ENCODE measurements at places on chromosomes 6 and 20.

DNA sequence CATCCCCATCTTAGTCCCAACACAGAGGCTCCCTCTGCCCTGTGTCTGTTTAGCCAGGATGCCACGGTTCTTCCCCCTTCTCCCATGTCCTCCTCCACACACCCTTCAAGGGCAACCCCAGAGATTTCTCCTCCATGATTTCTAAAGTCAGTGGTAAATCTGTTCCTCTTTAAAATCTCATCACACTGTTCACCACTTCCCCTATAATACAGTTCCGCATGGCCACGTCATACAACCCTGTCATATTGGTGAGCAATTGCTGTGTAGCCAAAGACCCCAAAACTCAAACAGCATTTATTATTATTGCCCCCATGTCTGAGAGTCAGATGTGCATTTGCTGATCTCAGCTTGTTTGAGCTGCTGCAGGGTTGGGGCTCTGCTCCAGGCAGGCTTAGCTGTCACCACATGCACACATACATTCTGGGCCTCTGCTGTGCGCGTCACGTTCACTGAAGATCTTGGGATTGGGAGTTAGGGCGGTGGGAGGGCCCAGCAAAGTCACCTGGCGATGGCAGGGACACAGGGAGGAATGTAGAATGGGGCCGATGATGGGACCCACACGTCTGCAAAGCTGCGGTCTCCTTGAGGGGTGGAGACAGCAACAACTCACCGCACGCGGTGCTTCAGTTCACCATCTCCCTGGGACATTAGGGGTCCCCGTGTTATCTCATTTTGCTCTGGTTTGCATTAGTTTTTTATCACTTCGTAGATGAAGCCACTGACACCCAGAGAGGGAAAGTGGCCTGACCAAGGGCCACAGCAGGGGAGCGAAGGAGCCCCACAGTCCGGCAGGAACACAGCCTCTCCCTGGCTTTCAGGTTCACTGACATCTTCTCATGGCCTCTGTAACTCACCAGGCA lies 36.9 kb upstream of the CD93 start:
- H3K27me3 ChIP-seq: no peaks in the 10 kb centered on the region
- no peaks in the 10 kb centered on the region for H3K36me3 ChIP-seq
- DNase-seq: no peak
- peaks cover 7% of the 10 kb centered on the region for H3K4me1 ChIP-seq

- no peaks in the 10 kb centered on the region for H3K4me1 ChIP-seq
- H3K36me3 ChIP-seq: no peaks in the 10 kb centered on the region
- H3K27ac ChIP-seq: no peak overlapping the region
- H3K27me3 ChIP-seq: no peaks in the 10 kb centered on the region
- H3K4me3 ChIP-seq: no peak overlapping the region
- DNase-seq: no peak
Measured at GRCh38 chr6:143179901-143180612, 119.4 kb downstream of the AIG1 start.

- DNase-seq: peak; percentile 73
- no peaks in the 10 kb centered on the region for H3K27me3 ChIP-seq
- peak overlapping the region; percentile 62 for H3K27ac ChIP-seq
- peaks cover 51% of the 10 kb centered on the region for H3K4me1 ChIP-seq
Measured at GRCh38 chr20:34365765-34366213, 2.7 kb downstream of the ITCH start.

DNA sequence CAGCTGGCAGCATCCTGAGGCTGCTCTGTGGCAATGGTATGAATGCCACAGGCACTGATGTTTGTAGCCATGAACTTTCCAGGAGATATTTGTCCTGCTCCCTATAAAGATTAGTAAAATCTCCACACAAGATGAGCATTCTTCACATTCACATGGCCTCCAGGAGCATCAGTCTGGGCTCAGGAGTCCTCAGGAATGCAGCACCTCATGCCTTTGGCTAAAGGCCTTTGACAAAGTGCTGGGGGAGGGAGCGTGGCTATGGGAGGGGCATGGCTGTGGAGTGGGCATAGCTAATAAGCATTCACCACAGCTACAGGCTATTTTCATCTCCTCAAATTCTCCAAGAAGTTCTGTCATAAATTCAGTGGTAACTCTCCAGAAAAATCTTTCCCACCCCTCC lies 90.5 kb upstream of the LY86 start:
- peaks cover 2% of the 10 kb centered on the region for H3K4me1 ChIP-seq
- peaks cover 45% of the 10 kb centered on the region for H3K27me3 ChIP-seq

DNA sequence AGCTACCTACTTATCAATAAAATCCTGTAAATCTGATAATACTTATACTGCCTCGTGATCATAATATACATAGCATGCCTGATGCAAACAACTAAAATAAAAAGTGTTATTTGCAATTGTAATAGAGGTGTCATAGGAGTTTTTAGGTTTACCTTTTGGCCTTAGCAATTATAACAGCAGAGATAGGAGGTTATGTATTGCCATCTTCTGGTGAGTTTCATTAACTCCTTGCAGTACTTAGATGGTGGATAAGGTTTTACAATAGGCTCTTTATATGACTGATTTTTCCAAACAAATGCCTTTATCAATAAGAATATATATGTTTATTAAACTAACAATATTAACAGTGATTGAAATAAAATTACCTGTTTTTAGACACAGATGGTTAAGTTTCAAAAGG lies 27.8 kb upstream of the MYCT1 start:
- DNase-seq: no peak
- H3K27ac ChIP-seq: no peak overlapping the region
- no peak overlapping the region for H3K4me3 ChIP-seq
- no peaks in the 10 kb centered on the region for H3K4me1 ChIP-seq

DNA sequence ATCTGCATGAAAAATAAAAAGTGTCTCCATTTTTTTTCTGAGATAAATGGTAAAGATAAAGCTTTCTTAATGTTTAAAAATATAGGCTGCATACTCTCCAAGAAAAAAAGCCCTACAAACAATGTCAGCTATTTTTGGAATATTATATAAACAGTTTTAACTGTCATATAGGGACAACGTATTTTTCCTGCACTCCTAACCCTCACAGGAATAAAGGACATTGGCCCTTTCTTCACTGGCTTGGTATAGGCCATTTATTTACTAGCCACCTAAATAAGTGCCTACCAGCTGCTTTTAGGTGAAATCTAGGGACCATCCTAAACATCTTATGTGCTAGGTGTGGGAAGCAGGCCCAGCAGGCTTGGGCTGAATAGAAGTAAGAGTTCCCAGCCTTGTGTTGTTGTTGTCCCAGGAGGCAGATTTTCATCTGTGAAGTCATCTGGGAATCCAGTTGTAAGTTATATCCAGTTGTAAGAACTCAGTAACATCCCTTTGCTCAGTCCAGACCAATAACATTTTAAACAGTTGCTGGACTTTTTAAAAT lies 21.3 kb downstream of the FOXO3 start:
- peaks cover 11% of the 10 kb centered on the region for H3K4me1 ChIP-seq
- H3K36me3 ChIP-seq: no peaks in the 10 kb centered on the region
- H3K27me3 ChIP-seq: no peaks in the 10 kb centered on the region
- H3K4me3 ChIP-seq: no peak overlapping the region
- DNase-seq: no peak
- no peak overlapping the region for H3K27ac ChIP-seq

GRCh38 chr6:73803562-73804241 lies 107.7 kb downstream of the CD109 start:
- no peak overlapping the region for H3K4me3 ChIP-seq
- H3K27ac ChIP-seq: peak overlapping the region; percentile 59
- peaks cover 11% of the 10 kb centered on the region for H3K4me1 ChIP-seq
- H3K27me3 ChIP-seq: no peaks in the 10 kb centered on the region

- peak; percentile 81 for DNase-seq
- peak overlapping the region; percentile 70 for H3K4me3 ChIP-seq
- no peaks in the 10 kb centered on the region for H3K27me3 ChIP-seq
- H3K36me3 ChIP-seq: peaks cover 15% of the 10 kb centered on the region
Measured at GRCh38 chr20:63947638-63948456, 8.4 kb downstream of the UCKL1 start.

GRCh38 chr20:19259141-19259591 lies 46.7 kb downstream of the SLC24A3 start:
- no peaks in the 10 kb centered on the region for H3K36me3 ChIP-seq
- H3K4me3 ChIP-seq: no peak overlapping the region
- H3K27me3 ChIP-seq: no peaks in the 10 kb centered on the region
- DNase-seq: no peak
- no peaks in the 10 kb centered on the region for H3K4me1 ChIP-seq

DNA sequence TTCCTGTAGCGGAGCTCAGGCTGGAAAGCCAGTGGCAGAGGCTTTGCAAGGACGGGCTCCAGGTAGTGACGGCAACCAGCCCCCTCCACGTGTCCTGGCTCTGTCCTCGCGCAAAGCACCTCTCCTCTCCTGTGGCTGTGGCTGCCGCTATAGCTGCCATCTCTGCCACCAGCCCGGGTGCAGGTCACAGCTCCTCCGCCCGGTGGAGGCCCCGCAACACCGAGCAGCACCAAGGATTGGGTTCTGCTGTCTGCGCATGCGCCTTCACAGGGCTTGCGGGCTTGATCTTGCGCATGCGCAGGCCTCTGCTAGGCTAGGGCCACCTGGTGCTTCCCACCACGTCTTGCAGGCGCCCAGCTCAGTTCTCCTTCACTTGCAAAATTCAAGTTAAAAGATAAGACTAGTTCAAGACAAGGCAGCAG lies 625.4 kb downstream of the QKI start:
- H3K4me3 ChIP-seq: peak overlapping the region; percentile 37
- peak; percentile 82 for DNase-seq
- H3K36me3 ChIP-seq: no peaks in the 10 kb centered on the region
- H3K4me1 ChIP-seq: no peaks in the 10 kb centered on the region
- no peaks in the 10 kb centered on the region for H3K27me3 ChIP-seq
- H3K27ac ChIP-seq: no peak overlapping the region

DNA sequence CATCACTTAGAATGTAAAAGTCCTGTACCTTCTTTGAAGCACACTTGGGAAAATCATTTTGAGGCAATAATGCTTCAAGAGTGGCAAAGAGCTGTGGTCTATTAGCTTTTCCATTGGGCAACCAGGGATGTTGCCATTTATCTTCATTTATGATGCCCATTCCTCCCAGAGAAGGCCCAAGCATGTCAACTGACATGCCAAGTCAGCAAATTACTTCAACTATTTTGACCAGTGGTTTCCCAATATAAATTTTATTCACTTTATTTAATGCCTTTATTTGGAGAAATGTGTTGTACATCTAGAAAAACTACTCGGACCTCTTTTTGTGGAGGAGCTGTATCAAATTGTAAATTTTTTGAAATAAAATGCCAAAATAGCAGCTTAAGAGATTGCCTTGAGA lies 164.1 kb upstream of the PCSK2 start:
- no peaks in the 10 kb centered on the region for H3K36me3 ChIP-seq
- no peak overlapping the region for H3K4me3 ChIP-seq
- no peak overlapping the region for H3K27ac ChIP-seq

DNA sequence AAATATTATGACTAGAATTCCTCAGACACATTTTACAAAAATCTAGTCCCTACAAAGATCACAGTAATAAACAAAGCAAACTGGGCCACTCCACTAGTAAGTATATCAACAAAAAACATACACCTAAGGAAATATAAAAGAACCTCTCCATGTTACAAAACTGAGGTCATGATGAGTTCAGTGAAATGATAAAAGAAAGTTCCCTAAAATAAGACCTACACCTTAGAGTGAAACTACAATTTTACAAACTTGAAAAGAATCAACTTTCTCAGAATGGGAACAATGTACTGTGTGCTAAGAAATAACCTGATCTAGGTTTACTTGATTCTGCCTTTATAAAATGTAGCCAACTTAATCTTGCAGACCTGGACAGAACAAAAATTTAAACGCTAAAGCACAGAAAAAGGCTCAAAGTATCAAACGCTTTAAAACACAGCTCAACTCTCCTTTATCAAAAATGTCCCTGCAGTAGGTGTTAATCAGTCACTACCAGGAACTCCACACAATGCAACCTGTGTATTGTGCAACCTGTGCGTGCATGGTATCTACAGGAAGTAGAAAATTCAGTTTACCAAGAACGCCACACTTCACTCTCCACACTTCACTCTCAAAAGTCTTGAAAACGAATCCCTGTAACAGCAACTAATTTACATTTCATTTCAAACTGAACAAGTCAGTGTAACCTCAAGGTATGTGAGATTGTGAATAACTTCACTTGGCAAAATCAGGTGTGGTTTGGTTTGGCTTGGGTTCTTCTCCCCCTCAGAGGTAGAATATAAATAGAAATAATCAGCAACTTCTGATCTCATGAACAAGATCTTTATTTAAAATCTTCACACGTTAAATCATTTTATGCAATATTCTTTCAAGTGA lies 1.8 kb downstream of the RALGAPA2 start:
- peak overlapping the region; percentile 93 for H3K4me3 ChIP-seq
- peaks cover 17% of the 10 kb centered on the region for H3K36me3 ChIP-seq
- peak overlapping the region; percentile 88 for H3K27ac ChIP-seq
- peak; percentile 80 for DNase-seq
- no peaks in the 10 kb centered on the region for H3K27me3 ChIP-seq

DNA sequence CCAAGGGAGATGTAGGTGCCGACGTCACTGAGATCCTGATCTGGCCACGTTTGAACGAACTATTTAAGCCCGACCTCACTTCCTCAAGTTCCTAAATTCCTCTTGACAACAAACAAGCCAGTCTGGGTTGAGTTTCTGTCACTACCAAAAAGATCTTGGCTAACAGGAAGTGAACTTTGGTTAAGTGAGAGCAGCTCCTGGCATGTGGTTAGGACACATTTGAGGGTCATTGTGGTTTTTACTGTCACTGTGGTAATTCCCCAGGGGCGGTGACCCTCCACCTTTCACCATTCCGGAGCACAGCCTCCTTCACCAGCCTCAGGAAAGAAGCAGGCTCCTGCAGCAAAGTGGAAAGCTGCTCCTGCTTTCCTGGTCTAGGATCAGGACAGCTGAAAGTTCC lies 43.1 kb upstream of the ZNF831 start:
- H3K4me3 ChIP-seq: peak overlapping the region; percentile 6
- peak overlapping the region; percentile 10 for H3K27ac ChIP-seq
- peaks cover 3% of the 10 kb centered on the region for H3K27me3 ChIP-seq
- H3K4me1 ChIP-seq: peaks cover 52% of the 10 kb centered on the region

DNA sequence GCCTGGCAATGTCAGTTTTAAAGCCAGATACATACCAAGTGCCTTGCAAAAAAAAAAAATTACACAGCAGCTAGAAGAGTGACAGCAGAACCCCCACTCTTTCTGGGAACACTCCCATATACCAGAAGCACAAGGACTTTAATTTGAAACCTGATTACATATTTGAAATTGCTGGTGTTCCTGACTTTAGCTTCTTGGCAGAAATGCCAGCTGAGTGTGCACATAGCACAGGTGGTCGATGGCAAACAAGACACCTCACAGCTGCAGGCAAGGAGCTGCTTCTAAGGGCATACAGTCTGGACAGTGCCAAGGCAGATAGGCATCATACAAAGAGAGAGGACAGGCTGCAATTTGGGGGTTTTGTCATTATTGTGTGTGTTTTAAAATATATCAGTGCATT lies 150.7 kb upstream of the SGK1 start:
- H3K36me3 ChIP-seq: no peaks in the 10 kb centered on the region
- no peaks in the 10 kb centered on the region for H3K4me1 ChIP-seq
- H3K27ac ChIP-seq: no peak overlapping the region
- DNase-seq: peak; percentile 55
- no peak overlapping the region for H3K4me3 ChIP-seq
- H3K27me3 ChIP-seq: peaks cover 5% of the 10 kb centered on the region

Data from activated CD4-positive, alpha-beta T cell treated with anti-CD3 and anti-CD28 coated beads, Interleukin-2, amount 10 ng/mL, durations not matched to agents 24 days and 14 days (primary cell).